T-cell (primary cell): ENCODE measurements at places on chromosomes 7 and 10.

DNA sequence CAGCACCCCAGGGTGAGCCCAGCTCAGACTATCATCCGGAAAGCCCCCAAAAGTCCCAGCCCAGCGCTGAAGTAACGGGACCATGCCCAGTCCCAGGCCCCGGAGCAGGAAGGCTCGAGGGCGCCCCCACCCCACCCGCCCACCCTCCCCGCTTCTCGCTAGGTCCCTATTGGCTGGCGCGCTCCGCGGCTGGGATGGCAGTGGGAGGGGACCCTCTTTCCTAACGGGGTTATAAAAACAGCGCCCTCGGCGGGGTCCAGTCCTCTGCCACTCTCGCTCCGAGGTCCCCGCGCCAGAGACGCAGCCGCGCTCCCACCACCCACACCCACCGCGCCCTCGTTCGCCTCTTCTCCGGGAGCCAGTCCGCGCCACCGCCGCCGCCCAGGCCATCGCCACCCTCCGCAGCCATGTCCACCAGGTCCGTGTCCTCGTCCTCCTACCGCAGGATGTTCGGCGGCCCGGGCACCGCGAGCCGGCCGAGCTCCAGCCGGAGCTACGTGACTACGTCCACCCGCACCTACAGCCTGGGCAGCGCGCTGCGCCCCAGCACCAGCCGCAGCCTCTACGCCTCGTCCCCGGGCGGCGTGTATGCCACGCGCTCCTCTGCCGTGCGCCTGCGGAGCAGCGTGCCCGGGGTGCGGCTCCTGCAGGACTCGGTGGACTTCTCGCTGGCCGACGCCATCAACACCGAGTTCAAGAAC lies 1.1 kb downstream of the VIM start:
- peak overlapping the region; percentile 97 for H3K4me3 ChIP-seq
- peak; percentile 67 for DNase-seq
- peak overlapping the region; percentile 97 for H3K27ac ChIP-seq
- peaks cover 28% of the 10 kb centered on the region for H3K4me1 ChIP-seq

DNA sequence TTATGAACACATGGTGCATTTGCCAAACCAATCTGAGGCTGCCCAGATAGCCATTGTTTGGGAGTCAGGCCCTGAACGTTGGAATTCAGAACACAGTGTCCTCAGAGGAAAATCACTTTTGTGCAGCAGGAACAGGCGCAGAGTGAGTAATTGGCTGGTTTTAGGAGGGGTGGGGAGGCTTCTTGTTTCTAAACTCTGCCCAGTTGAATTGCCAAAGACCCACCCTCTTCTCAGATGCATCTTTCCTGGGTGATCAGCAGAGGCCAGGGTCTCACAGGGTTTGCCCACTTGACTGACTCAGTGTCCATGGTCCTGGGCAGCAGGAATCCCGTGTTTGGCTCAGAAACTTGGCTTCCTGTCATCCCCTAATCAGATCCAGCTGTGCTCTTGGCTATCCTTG lies 24.3 kb downstream of the PRLHR start:
- peaks cover 14% of the 10 kb centered on the region for H3K4me1 ChIP-seq
- H3K27me3 ChIP-seq = no peaks in the 10 kb centered on the region
- no peaks in the 10 kb centered on the region for H3K36me3 ChIP-seq
- H3K27ac ChIP-seq = no peak overlapping the region
- H3K4me3 ChIP-seq = no peak overlapping the region
- no peak for DNase-seq

DNA sequence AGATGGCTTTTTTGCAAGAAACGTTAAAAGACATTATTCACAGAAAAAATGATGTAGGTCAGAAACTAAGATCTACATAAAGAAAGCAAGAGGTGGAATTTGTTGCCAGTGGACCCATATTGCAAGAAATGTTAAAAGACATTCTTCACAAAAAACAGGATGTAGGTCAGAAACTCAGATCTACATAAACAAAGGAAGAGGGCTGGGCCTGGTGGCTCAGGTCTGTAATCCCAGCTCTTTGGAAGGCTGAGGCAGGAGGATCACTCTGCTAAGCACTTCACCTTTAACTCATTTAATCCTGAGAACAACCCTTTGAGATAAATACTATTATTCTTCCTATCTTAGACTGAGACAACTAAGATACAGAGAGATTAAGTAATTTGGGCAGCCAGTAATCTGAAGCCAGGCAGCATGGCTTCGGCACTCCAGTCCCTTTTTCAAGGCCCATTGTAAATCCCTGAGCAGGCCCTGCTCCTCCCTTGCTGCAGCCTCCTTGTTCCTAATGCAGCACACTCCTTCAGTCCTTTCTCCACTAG lies 11.6 kb downstream of the ZFAND4 start:
- no peak for DNase-seq
- H3K36me3 ChIP-seq = peaks cover 22% of the 10 kb centered on the region
- H3K4me3 ChIP-seq = no peak overlapping the region

DNA sequence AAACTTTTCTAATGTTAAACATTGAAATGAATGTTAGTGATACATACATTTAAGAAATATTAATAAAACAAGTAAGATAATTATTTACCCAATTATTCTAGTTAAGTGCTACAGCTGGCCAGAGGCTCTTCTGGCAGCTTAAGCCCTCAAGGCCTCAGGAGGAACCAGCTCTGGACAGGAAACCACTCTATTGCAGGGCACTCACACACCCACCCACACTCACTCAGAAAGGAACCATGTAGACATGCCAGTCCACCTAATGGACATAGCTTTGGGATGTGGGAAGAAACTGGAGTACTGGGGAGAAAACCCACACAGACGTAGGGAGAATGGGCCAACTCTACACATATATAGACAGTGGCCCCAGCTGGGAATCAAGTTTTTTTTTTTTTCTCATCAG lies 28.2 kb downstream of the UMAD1 start:
- no peak for DNase-seq
- no peaks in the 10 kb centered on the region for H3K36me3 ChIP-seq
- no peak overlapping the region for H3K27ac ChIP-seq
- peaks cover 3% of the 10 kb centered on the region for H3K4me1 ChIP-seq
- no peaks in the 10 kb centered on the region for H3K27me3 ChIP-seq

DNA sequence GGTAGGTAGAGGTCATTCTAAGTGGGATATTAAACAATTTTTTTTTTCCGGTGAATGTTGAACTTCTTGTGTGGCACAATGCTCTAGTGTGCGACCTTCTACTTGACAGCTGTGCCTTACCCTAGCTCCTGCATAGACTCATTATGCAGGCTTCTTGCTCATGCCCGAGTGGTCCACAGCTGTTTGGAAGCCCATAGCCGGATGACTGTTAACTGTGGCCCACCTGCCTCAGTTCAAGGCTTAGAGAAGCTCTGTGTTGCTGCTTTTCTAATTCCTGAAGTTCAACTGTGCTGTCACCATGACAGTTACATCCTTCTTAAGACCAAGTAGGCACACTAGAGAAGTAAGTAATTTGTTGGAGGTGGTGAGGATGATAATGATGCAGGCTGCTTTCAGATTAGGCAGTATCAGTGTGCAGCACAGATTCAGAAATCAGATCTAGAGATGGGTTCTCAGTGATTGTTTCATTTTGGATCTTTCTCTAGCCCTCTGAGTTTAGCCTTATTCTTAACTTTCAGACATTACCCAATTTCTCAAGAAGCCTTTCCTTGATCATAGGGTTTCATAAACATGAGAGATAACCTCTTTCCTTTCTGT lies 278.4 kb downstream of the PHF14 start:
- H3K27ac ChIP-seq = no peak overlapping the region
- no peak overlapping the region for H3K4me3 ChIP-seq
- DNase-seq = no peak
- H3K4me1 ChIP-seq = no peaks in the 10 kb centered on the region

DNA sequence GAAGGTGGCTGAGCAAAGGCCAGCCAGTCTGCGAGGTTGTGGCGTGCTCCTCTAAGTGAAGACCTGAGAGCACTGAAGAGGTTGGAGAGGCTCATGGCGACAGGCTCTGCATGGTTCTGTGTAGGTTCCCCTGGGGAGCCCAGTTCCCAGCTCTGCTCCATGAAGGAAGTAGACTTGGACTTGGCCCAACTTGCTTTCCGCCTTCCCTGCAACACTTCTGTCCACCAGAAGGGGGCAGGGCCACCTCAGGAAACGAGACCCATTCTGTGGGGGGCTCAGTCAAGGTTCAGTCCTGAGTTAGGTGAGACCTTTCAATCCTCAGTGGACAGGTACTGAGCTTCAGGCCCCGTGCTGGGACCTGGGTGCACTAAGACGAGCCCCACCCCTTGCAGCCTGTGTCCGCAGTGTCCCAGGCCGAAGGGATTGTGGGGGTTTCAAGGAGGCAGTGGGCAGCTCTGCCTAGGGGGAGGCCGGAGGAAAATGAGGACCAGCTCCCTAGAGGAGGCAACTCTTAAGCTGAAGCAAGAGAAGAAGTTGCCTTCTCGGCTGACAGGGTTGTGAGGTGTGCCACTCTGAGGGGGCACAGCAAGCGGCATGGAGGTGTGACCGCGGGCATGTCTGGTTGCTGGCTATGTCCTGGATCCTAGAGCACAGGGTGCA lies 15.0 kb upstream of the PCBD1 start:
- H3K4me1 ChIP-seq = no peaks in the 10 kb centered on the region
- H3K36me3 ChIP-seq = no peaks in the 10 kb centered on the region
- no peak for DNase-seq

- no peak overlapping the region for H3K27ac ChIP-seq
- no peak for DNase-seq
- H3K4me3 ChIP-seq = no peak overlapping the region
- H3K36me3 ChIP-seq = no peaks in the 10 kb centered on the region
These were observed 21.9 kb upstream of the CREB3L2 start for GRCh38 chr7:138023618-138024342.

- no peak for DNase-seq
- H3K4me1 ChIP-seq = no peaks in the 10 kb centered on the region
- H3K27ac ChIP-seq = no peak overlapping the region
These were observed 202.6 kb downstream of the MDFIC start for GRCh38 chr7:115124409-115124939.

DNA sequence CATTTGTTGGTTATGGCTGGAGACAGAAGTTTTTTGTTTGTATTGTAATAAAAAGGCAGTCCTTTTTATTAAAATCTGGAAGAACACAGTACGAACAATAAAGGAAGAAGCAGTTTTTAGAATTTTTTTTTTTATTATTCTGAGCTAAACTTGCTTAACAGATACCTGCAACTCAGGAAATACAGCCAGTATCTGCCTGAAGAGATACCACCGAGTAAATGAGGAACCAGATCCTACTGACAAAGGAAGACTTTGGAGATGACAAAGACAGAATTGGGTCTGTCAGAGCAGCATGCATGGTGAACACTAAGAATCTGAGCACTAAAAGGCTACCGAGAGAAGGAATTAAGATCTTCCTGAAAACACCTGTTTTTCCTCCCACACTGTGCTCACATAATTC lies 1335.9 kb upstream of the SORCS1 start:
- no peaks in the 10 kb centered on the region for H3K27me3 ChIP-seq
- H3K27ac ChIP-seq = no peak overlapping the region
- no peaks in the 10 kb centered on the region for H3K4me1 ChIP-seq
- no peaks in the 10 kb centered on the region for H3K36me3 ChIP-seq
- no peak overlapping the region for H3K4me3 ChIP-seq

DNA sequence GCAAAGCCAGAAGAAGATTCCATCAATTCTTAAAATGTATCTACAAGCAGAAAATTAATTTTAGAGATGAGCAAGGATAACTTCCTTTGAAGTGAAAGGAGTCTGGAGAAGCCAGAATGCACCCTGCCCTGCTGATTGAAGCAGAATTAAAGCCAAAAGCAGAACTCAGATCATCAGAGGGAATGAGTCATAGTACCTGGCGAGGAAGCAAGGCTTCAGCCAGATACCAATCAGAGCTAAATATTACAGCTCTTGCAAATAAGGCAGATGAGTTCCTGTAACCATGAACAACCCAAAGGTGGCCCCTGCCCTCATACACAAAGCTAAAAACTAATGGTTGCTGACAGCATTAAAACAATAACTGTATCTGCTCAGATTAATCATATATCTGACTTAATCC lies 10.4 kb downstream of the HTR7 start:
- no peaks in the 10 kb centered on the region for H3K27me3 ChIP-seq
- H3K4me3 ChIP-seq = no peak overlapping the region
- no peaks in the 10 kb centered on the region for H3K36me3 ChIP-seq
- no peaks in the 10 kb centered on the region for H3K4me1 ChIP-seq
- DNase-seq = no peak
- H3K27ac ChIP-seq = no peak overlapping the region

DNA sequence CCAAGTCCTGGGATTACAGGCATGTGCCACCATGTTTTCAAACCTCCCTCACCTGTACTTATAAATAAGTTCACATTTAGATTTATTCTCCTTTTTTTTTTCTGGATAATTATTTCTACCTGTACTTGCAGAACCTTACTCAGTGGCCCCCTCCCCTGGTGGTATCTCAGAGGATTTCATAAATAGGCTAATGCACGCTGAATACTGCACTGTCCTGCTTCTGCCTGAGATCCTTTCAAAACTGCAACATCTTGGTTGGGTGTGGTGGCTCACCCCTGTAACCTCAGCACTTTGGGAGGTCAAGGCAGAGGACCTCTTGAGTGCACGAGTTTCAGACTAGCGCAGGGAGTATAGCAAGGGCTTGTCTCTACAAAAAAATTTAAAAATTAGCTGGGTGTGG lies 4.6 kb upstream of the BLVRA start:
- H3K27ac ChIP-seq = no peak overlapping the region
- no peak for DNase-seq
